CD8-positive, alpha-beta memory T cell (primary cell): ENCODE measurements at places on chromosomes 12 and 14.

DNA sequence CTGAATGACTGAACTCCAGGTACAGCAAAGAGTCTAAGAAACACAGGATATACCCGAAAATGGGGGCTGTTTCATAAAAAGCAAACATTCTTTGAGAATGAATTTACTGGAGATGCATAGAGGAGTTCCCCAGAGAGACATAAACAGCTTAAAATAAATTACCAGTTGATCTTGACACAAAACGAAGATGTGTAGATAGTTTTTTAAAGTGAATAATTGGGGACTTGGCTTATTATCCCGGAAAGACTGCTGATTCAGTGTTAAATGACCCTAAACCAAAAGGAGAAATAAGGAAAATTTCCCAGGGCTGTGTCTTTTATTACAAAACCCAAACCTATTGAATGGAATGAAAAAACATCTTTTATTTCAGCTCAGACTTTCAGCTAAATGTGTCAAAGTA lies 1052.8 kb upstream of the TMEM132C start:
- no peak for DNase-seq

GRCh38 chr12:71594214-71594948 lies 69.3 kb downstream of the ZFC3H1 start:
- DNase-seq = no peak

GRCh38 chr12:23555825-23556207 lies 393.7 kb downstream of the SOX5 start:
- DNase-seq = no peak

DNA sequence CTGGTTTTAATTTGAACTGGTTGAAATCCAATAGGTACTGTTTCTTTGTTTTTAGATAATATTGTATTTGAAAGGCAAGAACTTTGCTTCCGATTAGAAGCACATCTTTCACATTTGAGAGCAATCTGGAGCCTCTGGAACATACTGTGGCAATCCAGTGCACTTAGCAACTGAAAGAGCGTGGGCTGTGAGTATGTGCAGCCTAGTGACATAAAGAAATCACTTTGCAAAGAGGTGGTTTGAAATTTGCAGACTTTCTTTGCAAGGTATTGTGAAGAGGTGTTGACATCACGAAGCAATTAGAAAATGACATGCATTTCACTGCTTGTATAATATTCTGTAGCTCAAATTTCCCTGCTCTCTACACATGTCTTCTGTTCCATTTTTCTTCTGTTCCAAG lies 23.5 kb upstream of the CFAP54 start:
- DNase-seq = no peak

- no peak for DNase-seq
Measured at GRCh38 chr12:6899837-6900519, 4.6 kb upstream of the LRRC23 start.

DNA sequence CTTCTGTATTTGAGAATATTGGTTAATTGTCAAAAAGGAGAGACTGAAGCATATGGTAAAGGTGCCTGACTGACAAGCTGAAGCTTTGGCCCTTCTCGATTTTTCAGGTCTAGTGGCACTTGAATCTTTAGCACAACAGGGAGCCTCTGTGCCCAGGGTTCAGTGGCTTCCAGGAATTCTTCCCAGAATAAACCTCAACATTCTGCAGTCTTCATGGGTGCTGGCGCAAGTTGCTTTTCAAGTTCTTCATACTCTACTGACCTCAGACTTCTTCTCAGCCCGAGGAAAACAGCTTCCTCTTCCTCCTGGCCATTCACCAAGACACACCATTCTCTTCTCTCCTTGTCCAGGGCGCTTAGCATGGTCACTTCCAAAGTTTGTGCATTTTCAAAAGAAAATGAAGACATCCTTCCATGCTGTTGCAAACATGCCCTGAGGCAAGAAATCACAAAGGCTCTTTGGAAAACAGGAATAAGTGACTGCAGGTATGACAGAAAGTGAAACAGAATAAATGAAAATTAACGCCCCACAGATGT lies 89.9 kb downstream of the MGST1 start:
- no peak for DNase-seq

DNA sequence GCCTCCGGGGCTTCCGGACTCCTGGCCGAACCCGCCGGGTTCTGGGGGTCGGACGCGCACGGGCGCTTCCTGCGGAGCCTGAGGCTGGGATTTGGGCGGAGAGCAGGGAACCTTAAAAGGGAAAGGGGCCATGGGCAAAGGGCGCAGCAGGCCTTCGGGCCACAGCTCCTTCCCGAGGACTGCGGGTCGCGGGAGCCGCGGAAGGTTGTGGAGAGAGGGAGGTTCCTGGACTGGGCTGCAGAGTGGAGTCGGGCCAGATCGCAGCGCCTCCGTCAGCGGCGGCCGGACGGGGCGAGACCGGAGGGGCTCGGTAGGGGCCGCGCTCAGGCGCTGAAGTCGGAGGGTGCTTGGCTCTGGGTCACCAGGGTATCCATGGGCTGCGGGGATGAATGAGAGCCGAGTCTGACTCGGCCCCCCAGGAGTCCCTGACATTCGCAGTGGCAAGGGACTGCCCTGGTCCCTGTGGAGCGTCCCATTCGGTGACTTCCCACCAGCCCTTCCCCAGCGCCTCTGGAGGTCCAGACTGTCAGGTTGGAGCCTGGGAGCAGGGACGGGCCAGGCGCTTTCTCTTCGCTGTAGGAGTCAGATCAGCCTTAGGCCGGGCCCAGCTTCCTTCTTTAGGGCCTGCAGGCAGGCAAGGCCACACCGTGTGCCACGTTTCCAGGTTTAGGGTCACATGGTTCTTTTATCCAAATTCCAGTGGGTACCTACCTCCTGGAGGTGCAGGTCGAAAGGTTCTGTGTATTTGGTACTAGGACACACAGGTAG lies 938 bp upstream of the SLC25A29 start:
- no peak for DNase-seq

GRCh38 chr12:128626808-128627320 lies 196.9 kb downstream of the SLC15A4 start:
- DNase-seq = no peak

DNA sequence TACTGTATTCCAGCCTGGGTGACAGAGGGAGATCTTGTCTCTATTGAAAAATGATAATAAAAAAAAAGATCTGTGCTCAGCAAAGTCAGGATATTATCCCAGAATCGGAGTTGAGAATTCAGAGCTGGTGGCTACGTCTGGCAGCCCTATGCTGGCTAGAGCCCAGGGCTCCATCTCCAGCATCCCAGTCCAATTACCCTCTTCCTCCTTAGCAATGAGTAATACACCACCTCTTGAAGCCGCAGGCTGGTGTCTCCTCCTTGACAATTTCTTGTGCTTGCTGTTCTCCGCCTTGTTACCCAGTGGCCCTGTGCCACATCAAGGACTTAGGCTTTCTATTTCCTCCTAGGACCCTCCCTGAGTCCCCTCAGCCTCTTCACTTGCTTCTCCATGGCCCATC lies 38.4 kb upstream of the DDX11 start:
- no peak for DNase-seq

DNA sequence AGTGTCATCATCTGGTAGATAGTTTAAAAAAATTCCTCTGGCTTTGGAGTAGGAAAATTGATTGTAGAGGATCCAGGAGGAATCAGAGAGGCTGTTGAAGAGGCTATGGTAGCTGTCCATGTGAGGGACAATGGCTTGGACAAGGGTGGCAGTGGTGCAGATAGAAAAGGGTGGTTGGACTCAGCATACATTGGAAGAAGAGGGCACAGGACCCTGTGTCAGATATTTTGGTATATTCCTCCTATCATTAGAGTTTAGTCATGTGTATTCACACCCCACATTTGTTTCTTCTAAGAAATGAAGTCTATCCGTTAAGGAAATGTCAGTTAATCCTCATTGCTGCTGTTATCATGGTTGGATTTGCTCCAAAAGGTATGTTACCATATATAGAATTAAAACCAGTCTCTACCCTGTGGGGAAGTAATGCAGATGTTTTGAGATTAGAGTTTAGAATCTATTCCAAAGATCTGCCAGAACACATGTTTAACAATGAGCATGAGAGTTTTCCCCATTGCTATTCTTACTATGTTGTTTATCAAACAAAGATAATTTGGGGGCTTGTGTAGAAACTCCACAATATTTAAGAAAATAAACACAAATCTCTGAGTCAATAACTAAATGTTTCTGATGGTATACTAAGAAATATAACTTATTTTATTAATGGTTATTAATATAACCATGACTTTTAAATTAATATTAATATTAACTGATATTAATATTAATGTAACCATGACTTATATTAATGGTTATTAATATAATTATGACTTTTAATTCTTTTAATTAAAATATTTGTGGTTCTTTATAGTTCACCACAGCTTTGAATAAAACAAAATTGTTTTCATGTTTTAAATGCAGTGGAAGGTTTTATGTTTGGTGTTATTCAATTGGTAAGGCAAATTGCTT lies 80.9 kb downstream of the CRADD start:
- DNase-seq = no peak

- no peak for DNase-seq
Measured at GRCh38 chr12:14572401-14572800, 4.7 kb upstream of the PLBD1 start.
